Stimulated activated CD8-positive, alpha-beta memory T cell treated with anti-CD3 and anti-CD28 coated beads, Interleukin-4, amount 100 ng/mL, for 1 hour (primary cell): ENCODE measurements at places on chromosomes 6 and 20.

DNA sequence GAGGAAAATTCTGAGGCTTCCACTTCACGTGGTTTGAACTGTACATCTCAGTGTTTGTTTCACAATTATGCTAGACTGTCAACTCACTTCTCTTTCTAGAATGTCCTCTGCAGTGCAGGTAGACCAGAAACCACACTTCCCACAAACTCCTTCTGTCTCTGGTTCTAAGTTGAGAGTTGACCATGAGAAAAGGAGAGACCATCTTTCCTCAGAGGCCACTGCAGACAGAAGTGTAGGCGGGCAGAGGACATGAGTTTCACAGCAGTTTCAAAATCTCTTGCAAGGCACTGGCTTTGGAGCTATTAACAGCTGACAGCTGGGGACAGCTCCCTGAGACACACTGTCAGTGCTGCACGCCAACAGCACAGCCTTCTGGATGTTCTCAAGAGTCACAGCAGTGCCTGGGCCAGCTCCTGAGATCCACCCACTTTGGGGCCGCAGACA is 55.4 kb upstream of the MOXD1 start:
- no peak for DNase-seq

DNA sequence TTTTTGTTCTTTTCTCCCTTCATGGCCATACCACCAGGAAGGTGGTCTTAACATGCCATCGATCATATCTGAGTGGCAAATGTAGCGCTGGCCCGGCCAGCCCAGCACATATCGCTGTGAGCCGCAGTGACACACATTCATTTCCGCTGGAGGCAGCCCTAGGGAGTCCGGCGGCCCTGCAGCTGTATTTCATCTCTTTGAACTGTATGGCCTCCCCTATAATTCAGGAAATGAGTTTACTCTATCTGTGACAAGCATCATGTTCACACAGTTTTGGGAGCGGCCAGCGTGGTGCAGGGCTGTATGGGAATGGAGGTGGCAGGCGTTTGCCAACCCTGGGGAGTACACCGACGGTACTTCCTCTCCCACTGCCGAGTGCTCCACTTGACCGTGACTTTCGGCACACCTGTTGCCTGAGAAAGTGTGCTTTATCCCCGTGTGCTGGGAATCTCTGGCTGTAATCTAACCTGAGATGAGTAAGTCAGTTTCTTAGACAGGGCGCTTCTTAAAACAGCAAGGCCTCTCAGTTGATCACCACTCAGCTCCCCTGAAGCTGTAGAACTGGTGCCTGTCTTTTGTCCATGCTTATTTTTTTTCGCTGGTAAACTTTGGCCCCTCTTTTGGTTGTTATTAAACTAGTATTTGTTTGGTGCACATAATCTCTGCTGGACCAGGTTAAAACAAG is 257.1 kb upstream of the TAB2 start:
- DNase-seq: peak; percentile 7

DNA sequence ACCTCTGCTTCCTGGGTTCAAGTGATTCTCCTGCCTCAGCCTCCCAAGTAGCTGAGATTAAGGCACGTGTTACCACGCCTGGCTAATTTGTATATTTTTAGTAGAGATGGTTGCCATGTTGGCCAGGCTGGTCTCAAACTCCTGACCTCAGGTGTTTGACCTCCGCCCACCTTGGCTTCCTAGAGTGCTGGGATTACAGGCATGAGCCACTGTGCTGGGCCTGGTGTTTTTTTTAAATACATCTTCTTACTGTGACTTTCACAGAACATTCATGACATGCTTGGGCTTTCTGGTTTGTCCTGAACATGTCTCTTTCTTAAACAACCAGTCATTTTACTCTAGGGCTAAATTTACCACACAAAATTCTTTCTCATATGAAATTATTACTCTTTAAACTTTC is 34.7 kb upstream of the FAM8A1 start:
- DNase-seq: no peak

DNA sequence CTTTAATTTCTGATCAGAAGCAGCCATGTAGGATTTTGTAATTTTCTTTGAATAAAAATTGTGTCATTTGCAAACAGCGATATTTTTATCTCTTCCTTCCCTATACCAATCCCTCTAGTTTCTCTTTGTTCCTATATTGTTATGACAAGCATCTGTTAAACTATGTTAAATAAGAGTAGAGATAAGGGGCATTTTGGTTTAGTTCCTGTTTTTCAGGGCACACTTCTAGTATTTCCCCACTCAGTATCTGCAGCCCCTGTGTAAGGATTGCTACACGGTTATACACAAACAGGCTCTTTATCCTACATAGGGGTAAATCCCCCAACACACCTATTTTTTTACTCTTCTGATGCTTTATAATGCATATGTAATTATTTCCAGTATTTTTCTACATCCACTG is 42.1 kb downstream of the TRERF1 start:
- DNase-seq: no peak

DNA sequence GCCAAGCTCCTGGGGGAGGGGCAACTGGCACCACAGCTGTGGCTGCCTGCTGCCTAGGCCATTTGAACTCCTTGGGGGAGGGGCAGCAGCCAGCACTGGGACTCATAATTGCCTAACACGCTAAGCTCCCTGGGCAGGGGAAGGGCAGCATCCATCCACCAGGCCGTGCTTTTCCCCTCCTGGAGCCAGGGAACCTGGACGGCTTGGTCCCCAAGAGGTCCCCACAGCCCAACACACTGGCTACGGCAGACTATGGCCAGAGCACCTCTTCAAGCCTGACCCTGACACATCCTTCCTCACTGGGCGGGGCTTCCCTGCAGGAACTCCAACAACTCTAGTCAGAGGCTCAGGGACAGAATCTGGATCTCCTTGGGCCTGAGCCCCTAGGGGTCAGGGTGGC is 269.4 kb downstream of the RNF144B start:
- DNase-seq: no peak

DNA sequence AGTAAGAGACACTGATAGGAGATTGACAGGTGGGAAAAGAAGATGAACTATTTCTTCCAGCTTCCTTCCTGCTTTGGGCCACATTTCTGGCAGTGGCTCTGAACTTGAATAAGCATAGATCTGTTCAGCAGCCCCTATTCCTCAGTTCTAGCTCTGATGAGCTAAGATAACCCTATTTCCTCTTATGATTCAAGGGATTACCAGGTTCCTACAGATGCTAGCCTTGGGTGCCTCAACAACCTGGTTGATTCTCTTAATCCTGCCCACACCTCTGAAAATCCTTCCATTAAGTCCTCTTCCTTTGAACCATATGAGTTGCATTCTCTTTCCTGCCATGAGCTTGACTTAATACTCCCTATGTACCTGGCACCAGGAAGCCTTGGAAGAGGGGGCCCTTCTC is 49.8 kb upstream of the MOCS1 start:
- DNase-seq: no peak

DNA sequence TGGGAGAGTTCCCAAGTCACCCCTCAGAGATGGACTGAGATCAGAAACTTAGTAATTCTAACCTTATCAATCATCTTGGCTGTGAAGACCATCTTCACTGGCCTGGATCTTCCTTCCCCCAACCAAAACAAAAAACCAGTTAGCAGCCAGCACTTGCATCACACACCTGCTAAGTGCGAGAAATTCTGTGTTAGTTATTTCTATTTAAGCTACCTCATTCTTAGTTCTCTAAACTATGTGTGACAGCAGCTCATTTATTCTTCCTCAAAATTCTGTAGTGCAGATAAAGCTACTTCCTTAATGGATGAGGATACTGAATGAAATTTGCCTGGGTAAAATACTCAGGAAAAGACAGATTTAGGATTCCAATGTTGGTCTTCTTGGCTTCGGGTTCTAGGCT is 18.2 kb upstream of the TAGAP start:
- no peak for DNase-seq

- no peak for DNase-seq
Observed at GRCh38 chr6:157376706-157377230, 4.2 kb upstream of the ZDHHC14 start.

GRCh38 chr6:93139408-93140081 is 279.8 kb downstream of the EPHA7 start:
- no peak for DNase-seq

- DNase-seq: no peak
Observed at GRCh38 chr6:167405778-167406532, 81.1 kb downstream of the TTLL2 start.

DNA sequence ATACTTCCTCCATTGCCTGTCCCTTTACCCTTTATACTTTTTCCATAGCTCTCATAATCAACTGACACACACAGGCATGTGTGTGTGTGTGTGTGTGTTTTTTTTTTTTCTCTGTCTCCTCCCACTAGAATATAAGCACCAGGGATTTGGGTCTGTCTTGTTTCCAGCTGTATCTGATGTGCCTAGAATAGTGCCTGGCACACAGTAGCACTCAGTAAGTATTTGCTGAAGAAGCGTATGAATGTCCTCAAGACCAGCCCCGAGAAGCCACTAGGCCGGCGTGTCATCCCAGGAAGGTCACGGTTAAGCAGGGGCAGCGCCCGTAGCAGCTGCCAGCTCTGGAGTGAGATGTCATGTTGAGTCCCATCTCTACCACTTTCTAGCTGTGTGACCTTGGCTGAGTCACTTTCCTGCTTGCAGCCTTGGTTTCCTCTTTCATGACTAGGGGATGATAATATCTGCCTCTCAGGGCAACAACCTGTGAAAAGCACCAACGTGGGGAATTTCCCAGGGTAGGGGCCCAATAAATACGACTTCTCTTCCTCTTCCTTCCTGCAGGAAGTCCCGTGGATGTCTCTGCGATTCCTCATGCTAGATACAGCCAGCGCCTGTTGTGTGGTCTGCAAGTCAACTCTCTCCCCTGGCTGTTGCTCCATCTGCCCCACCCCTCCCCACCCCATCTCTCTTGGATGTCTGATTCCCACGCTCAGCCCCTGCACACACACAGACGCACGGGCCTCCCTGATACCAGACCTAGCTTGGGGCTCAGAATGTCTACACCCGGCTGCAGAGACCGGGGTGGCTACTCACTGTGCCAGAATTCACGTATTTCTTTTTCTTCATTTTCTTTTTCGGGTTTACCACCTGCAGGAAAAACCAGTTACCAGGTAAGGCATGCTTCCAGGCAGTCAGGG is 58.1 kb downstream of the RAB44 start:
- DNase-seq: peak; percentile 21

- DNase-seq: no peak
Observed at GRCh38 chr20:62413896-62414481, 6.9 kb upstream of the CABLES2 start.

DNA sequence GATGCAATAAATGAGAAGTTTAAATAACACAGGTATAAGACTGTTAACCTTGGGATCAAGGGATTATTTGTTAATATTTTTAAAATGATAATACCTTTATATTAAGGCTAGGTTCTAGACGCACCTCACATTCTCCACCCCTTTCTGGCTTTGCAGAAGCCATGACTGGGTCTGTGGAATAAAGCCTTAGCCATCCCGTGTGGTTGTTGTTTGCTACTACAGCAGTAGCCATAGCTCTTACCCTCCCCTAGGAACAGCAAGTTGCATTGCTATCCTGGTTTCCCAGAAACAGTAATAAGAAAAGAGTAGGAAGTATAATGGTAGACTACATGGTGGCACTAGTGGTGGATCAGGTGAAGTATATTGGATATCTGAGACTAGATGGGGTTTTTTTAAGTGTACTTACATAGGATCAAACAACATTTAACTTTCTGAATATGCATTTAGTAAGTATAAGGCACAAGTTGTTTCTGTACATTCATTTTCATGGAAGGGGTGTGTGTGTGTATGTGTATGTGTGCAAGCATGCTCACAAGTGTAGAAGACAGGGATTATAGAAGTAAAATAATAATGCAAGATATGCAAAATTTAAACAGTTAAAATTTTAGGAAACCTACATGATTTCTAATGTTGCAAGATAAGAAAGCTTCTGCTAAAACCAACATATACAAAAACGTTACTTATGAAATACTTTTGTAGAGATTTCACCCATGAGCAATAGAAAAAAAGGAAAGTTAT is 384.2 kb downstream of the PRKN start:
- DNase-seq: no peak

- no peak for DNase-seq
Observed at GRCh38 chr6:164859816-164860215, 449.6 kb downstream of the C6orf118 start.

DNA sequence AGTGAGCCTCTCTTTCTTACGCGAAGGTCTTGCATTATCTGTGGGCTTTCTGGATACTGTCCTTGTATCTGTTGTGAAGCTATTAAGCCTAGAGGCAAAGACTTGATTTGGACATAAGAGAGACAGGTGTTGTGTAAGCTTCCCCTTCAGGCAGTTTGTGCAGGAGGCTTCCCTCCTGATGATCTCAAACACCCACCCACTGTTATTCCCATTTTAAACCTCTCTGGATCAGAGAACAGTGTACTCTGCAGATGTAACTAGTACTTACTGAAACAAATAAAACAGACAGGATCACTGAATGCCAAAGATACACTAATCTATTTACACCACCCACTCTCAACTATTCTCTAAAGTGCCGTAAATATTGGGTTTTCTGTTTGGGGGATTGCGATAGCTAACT is 113.8 kb upstream of the RAB32 start:
- no peak for DNase-seq

- no peak for DNase-seq
Observed at GRCh38 chr6:56263596-56264315, 16.4 kb upstream of the COL21A1 start.

DNA sequence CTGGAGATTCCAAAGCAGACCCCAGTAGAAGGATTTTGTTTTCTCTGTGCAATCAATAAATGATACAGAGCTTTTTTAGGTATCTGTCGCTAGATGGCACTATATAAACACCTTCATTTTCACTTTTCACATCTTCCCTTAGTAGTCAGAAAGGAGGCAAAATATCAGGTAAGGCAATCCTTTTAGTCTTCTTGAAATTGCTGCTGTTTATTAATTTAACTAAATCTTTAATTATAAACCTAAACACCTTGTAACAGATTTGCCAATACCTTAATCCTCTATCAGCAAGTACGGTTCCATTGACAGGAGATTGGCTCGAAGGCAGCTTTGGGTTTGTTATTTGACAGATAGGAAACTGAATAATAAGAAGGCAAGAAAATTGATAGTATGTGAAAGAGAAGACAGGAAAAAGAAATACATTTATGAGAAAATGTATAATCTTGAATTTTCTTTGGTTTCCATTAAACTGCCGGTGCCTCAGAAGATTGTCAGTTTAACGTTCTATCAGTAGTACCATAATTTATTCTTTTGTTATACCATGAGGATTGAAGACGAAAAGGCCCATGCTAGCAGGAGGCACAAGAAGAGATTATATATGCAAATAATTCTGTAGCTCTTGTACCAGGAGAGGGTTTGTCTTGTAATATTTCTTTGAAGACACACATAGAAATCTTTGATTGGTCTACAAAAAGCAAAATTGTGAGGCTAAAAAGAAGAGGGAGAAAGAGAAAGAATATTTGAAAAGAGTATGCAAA is 23.5 kb upstream of the IBTK start:
- DNase-seq: no peak

GRCh38 chr6:156658186-156658965 is 118.8 kb upstream of the ARID1B start:
- no peak for DNase-seq

DNA sequence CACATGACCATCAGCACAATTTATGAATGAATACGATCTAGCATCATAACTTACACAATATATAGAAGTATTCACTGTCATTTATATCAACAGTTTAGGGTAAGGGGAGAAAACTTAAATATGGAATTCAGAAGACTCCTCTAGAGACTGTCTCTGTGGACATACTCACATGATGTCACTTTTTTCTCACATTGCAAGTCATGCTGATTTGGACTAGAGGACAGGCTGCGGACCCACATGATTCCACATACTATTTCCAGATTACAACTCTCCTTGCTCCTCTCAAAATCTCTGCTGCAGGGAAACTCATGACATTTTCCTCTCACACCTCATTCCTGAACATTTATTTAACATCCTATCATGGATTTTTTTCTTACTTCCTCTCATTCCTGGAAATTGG is 13.4 kb downstream of the CRISP1 start:
- DNase-seq: no peak

- DNase-seq: no peak
Observed at GRCh38 chr6:122258839-122259238, 140.6 kb upstream of the HSF2 start.
